ENCODE measurements at places on chromosomes 1 and 21.

DNA sequence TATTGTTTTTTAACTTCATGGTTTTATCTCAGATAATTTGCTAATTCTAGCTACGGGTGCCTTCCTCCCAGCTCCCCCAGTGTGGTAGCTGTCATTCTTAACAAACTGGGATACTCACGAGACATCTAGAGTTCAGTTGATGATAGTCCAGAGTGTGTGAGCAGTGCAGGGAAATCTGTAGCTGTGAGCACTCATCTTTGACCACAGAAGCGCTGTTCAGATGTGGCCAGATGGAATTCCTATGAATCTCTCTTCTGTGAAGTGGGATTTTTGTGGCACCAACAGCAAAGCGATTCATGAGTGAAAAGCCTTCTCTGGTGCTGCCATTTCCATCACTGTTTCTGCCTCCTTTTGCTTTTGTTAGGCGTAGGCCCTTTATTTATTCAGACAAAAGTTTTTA is 125.1 kb downstream of the NFIA start:
- DNase-seq: no peak

GRCh38 chr1:66563094-66563800 is 29.3 kb downstream of the SGIP1 start:
- no peak for DNase-seq

GRCh38 chr1:84711121-84711520 is 20.9 kb upstream of the SSX2IP start:
- DNase-seq: no peak

GRCh38 chr1:47732489-47732888 is 264.7 kb downstream of the TRABD2B start:
- DNase-seq: no peak

GRCh38 chr1:921011-921837 is 2.5 kb upstream of the SAMD11 start:
- peak; percentile 85 for DNase-seq

DNA sequence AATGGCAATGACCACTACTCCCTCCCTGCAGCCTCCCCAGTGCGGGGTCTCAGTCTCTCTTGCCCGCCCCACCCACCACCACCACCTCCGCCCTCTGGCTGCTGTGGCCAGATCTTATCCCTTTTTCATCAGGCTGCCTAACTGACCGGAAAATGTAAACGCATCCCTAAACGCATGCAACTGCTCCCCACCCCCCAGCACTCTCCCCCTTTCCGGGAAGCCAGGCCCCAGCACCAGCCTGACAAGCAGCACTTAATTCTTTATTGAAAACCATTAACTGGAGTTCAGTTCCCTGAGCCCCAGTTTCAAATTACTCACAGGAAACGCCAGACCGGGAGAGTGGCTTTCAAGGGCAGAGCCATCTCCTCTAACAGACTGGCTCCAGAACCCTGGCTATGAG is 147.7 kb downstream of the DMRTA2 start:
- DNase-seq: no peak
